Cerebellar nuclear complex (tissue), 1 donor: ENCODE measurements at places on chromosomes 6 and 20.

DNA sequence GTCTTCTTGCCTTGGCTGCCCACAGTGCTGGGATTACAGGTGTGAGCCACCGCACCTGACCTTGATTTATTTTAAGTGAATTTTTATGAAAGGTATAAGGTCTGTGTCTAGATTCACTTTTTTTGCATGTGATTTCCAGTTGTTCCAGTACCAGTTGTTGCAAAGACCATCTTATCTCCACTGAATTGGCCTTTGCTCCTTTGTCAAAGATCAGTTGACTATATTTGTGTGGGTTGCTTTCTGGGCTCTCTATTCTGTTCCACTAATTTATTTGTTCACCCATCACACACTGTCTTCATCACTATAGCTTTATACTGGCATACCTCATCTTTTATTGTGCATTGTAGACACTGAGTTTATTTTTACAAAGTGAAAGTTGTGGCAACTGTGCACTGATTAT is 56.3 kb downstream of the ANKS1A start:
- no peak for DNase-seq

- no peak for DNase-seq
Measured at GRCh38 chr20:8834851-8835250, 234.0 kb upstream of the PLCB4 start.

GRCh38 chr20:32206760-32207625 is 550 bp downstream of the PLAGL2 start:
- DNase-seq: no peak

DNA sequence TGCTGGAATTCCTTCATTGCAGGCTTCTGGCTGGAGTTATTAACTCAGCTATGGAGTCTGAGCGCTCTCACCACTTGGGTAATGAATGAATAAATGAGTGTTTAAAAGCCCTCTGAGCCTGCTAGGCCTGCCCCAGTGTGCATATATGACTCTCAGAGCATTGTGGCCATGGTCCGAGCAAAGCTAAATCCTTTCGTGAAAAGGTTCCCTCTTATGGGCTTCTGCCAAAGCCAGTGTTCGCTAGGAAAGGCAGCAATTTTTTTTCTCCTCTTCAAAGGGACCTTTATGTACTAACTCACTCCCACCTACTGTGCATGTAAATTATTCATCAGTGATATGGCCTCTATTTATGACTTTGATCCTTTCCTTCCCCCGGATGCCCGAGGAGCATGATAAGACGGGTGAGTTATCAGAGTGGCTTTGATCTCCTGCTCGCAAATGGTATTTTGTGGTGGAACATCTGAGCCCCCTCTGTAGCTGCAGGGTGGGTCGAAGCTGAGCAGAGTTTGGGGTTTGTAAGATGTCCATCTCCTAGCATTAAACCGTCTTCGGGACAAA is 88.6 kb downstream of the LINC00237 start:
- DNase-seq: no peak

DNA sequence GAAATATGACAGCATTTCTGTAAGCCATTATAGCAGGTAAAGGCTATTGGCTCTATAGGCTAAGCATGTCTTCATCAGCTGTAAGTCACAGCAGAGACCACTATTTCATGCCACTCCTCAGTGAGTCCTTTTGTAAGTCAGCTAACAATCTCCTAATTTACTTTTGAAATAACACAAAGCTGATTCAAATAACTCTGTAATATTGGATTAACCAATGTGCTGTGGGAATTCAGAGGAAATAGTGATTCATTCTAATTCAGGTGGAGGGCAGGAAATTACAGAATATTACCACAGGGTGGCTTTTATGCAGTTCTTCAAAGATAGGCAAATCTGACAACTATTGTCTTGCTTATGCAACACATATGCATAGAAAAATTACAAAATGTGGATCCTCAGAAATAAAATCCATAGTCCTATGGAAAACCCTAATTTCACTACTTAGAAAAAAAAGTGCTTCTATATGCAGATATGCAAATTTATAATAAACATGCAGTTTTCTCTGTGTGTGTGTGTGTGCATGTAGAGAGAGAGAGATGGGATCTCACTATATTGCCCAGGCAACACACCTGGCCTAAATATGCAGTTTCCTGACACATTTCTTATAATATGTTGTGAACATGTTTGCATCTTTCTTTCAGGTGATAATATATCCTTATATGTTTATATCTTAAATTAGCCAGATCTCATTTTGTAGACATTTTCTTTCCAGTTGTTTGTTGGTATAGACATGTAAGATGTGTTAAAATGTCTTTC is 4.8 kb upstream of the SMIM28 start:
- no peak for DNase-seq

- DNase-seq: no peak
Measured at GRCh38 chr6:26593278-26594130, 3.2 kb upstream of the ABT1 start.

DNA sequence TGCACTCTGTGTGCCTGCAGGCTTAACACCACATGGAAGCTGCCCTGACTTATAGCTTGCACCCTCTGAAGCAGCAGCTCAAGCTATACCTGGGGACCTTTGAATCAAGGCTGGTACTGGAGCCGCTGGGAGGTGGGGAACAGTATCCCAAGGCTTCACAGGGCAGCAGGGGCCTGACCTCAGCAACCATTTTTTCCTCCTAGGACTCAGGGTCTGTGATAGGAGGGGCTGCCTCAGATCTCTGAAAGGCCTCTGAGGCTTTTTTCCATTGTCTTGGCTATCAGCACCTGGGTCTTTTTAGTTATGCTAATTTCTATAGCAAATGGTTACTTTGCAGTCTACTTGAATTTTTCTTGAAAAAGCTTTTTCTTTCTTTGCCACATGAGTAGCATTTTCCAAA is 80.2 kb upstream of the OPRM1 start:
- DNase-seq: no peak

GRCh38 chr6:31157513-31158139 is at the start of gene CCHCR1:
Gene CCHCR1, minus strand, starts transcription at chr6:31157802. Its CDS starts 202 bp downstream, at chr6:31157600.
- no peak for DNase-seq

GRCh38 chr20:47118641-47119040 is 224.0 kb downstream of the EYA2 start:
- DNase-seq: no peak

- DNase-seq: no peak
Measured at GRCh38 chr6:132314432-132314831, 86.8 kb downstream of the MOXD1 start.

- no peak for DNase-seq
Measured at GRCh38 chr6:41651246-41651961, 13.1 kb downstream of the MDFI start.

DNA sequence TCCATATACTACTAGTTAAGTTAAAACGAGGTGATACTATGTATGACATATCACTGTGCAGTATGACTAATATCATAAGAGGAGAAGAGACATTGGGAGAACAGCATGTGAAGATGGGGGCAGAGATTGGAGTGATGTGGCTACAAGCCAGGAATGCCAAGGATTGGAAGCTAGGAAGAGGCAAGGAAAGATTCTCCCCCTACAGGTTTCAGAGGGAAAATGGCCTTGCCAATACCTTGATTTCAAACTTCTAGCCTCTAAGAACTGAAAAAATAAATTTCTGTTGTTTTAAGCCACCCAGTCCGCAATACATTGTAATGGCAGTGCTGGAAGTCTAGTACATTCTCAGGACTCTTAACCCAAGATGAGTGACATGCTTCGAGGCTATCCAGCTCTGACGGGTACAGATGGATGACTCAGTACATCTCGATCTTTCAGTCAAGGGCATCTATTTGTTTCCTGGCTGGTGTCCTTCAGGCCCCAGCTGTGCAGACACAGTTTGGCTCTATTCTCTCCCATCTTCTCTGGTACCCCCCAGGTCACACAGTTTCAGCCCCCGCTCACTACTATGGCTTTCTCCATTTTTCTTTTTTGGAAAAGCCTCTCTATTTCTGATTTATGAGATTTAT is 55.5 kb upstream of the THEMIS start:
- no peak for DNase-seq

- no peak for DNase-seq
Measured at GRCh38 chr6:123804014-123804786, 535 bp downstream of the NKAIN2 start.

GRCh38 chr6:31285486-31285885 is 13.6 kb upstream of the HLA-C start:
- DNase-seq: no peak

- no peak for DNase-seq
Measured at GRCh38 chr20:2005831-2006426, 12.1 kb upstream of the PDYN start.

DNA sequence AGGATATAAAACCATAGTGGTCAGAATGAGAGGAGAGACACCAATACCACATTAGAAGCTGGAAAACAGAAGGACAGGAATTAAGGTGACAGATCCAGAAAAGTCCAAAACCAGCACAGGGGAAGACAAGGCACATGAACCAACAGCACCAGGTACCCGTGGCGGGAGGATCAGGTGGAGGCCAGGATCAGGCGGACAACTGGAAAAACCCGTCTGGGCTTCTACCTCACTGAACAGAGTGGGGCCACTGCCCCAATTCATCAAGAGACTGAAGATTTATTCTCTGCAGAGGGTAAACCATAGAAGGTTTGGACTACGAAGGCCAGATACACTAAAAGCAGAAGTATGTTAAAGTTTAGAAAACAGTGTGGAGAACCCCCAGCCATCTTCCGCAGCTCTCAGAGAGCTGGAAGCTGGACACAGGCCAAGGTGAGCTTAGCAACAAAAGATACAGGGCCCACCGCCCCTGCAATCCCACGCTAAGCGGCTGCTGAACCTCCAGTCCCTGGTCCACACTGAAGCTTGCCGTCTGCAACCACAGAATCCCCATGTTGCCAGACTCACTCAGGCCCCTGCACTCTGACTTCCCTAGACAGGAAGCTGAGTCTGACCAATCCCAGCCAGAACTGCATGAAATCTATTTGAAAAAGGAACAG is 29.9 kb downstream of the ABHD12 start:
- DNase-seq: no peak
